ENCODE measurements at places on chromosomes 6 and 20.

GRCh38 chr6:17293395-17293794 is 12.2 kb downstream of the RBM24 start:
- H3K4me3 ChIP-seq, result no peak overlapping the region
- no peaks in the 10 kb centered on the region for H3K36me3 ChIP-seq
- no peak for DNase-seq
- H3K4me1 ChIP-seq, result no peaks in the 10 kb centered on the region
- no peak overlapping the region for H3K27ac ChIP-seq

DNA sequence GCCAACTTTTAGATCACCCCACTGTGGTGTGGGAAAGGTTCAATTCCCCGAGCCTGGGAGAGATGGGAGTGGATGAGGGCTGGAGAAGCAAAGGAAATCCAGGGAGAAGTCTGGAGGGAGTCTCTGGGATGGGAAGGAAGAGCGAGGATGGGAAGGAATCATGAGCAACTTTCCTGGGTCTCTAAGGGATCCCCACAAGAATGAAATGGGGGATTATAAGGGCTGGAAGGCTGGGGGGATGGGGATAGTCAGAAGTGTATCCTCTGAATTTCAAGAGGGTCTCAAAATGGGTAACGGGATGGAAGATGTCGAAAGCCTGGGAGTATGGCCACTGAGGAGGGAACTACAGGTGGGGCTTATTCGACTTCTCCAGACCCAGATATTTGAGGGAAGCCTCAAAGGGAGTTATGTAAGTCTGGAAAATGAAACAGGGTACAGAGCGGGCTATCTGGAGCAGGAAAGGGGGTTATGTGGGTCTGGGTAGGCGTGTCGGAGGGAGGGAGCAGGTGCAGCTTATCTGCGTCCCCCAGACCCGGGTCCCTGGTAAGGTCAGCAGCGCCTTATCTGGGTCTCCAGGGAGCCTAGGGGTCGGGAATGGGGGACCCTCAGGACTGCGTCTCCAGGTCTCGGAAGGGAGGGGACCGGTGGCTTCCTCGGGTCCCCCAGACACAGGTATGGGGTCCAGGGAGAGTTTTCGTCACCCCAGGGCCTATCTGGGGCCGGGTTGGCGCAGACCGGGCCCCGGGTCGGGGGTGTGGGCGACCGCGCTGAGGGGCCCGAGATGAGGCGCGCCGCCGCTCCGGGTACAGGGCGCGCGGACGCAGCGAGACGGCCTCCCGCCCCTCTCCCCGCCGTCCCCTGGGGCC is 550 bp downstream of the PLAGL2 start:
- H3K27ac ChIP-seq, result peak overlapping the region; percentile 95
- DNase-seq, result no peak
- H3K27me3 ChIP-seq, result no peaks in the 10 kb centered on the region
- H3K36me3 ChIP-seq, result peaks cover 19% of the 10 kb centered on the region
- peak overlapping the region; percentile 95 for H3K4me3 ChIP-seq

DNA sequence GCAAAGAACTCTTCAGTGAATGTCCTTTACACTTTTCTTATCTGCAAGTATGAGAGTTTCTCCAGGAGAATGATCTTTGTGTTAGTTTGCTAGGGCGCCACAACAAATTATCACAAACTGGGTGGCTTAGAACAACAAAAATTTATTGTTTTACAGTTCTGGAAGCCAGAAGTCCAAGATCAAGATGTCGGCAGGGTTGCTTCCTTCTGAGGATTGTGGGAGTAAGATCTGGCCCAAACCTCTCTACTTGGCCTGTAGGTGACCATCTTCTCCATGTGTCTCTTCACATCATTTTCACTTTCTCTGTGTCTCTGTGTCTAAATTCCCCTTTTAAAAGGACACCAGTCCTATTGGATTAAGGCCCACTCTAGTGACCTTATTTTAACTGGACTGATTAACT is 103.0 kb downstream of the ADTRP start:
- no peak overlapping the region for H3K27ac ChIP-seq
- no peaks in the 10 kb centered on the region for H3K4me1 ChIP-seq
- H3K36me3 ChIP-seq, result no peaks in the 10 kb centered on the region
- H3K4me3 ChIP-seq, result no peak overlapping the region

GRCh38 chr6:168934660-168935627 is 318.7 kb downstream of the THBS2 start:
- H3K27ac ChIP-seq, result no peak overlapping the region
- H3K4me1 ChIP-seq, result no peaks in the 10 kb centered on the region
- no peaks in the 10 kb centered on the region for H3K36me3 ChIP-seq
- H3K27me3 ChIP-seq, result peaks cover 9% of the 10 kb centered on the region
- no peak for DNase-seq

DNA sequence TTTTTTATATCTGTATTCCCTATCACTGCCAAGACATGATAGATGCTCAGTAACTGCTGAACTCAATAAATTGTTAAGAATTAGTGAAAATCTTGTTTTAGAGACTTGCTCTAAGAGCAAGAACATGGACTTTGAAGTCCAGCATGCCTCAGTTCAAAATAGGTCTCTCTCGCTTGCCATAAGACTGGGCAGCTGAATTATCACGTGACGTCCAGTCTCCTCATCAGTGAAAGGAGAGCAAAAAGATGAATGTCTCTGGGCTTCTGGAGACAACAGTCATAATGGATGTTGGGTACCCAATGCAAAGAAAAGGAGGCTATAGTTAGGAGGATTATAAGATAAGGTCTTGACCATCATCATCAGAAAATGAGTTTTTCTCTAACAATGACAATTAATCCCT is 82.1 kb downstream of the IYD start:
- no peak overlapping the region for H3K4me3 ChIP-seq
- no peaks in the 10 kb centered on the region for H3K4me1 ChIP-seq
- H3K27me3 ChIP-seq, result peaks cover 18% of the 10 kb centered on the region
- H3K36me3 ChIP-seq, result no peaks in the 10 kb centered on the region

DNA sequence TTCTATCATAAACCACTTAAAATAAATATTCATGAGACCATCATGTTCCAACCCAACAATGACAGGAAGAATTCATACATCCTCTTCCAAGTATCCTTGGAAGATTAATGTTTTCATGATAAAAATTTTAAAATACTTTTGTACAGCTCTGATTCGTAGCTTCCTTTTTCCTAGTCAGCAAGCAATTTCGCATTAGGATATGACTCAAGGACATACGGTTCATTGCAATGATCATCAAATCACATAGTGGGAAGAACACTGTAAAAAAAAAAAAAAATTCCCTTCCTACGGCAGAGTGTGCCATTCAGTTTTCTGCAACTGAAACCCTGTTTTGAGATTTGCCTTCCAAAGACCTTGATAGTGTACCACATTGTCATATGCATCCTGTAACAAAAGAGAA is 35.3 kb upstream of the GFOD1 start:
- DNase-seq, result no peak
- H3K4me1 ChIP-seq, result no peaks in the 10 kb centered on the region
- no peak overlapping the region for H3K27ac ChIP-seq
- peaks cover under 1% of the 10 kb centered on the region for H3K36me3 ChIP-seq
- no peak overlapping the region for H3K4me3 ChIP-seq

DNA sequence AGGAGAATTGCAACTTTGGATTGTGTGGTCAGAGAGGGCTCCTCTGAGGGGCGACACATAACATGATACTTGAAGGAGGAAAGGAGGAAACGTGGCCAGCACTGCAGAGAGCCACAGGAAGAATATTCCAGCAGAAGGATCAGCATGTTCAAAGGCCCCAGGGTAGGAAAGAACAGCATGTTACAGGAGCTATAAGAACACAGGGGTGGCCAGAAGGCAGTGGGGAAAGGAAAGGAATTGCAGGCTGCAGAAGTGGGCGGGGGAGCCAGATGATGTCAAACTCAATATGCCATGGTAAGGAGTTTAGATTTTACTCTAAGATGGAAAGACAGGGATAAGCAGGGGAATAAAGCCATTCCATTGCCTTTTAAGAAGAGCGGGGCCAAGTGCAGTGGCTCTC is 30.7 kb downstream of the MGME1 start:
- H3K4me1 ChIP-seq, result peaks cover 6% of the 10 kb centered on the region
- no peak overlapping the region for H3K4me3 ChIP-seq
- H3K27ac ChIP-seq, result no peak overlapping the region
- H3K27me3 ChIP-seq, result no peaks in the 10 kb centered on the region
- no peaks in the 10 kb centered on the region for H3K36me3 ChIP-seq
